ENCODE measurements at places on chromosomes 13 and 19.

- no peak for DNase-seq
Observed at GRCh38 chr19:48673436-48674100, 751 bp upstream of the NTN5 start.

- no peak for DNase-seq
Observed at GRCh38 chr13:32947411-32948276, 68.6 kb upstream of the KL start.

- DNase-seq, result no peak
Observed at GRCh38 chr19:47691090-47691489, 22.1 kb upstream of the EHD2 start.

DNA sequence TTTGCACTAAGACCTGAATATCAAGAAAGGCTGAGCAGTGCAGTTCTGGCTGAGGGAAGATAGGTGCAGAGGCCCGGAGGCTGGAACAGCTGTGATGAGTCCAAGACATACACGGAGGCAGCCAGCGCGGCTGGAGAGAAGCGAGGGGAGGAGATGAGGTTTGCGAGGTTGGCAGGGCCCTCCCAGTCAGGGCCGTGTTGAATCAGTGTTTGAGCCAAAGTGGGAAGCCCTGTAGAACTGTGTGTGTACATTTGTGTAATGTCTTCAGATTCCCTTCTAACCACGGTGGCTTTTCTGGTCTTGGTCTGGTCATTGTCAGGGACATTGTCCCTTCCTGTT lies 34.9 kb downstream of the PAK4 start:
- DNase-seq, result no peak

DNA sequence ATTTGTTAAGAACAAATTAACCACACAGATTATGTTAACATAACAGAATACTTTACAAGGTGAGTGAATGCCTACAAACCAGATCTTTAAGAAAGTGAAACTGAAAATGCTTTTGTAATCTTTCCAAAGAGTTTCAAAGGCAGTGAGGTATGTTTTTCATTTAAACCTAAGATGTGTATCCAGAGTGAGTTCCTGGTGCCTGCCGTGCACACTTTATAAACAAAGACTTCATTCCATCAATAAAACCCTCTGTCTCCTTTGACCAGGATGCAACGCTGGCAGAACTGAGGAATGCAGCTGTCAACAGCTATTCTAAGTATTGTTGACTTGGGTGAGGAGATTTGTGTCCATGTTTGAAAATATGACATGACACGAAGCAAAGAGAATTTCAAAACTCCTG lies 344.6 kb downstream of the DNAJC15 start:
- no peak for DNase-seq

- DNase-seq, result no peak
Observed at GRCh38 chr13:34019870-34020269, 201.9 kb downstream of the RFC3 start.

GRCh38 chr13:76886292-76887075 lies at the start of gene KCTD12:
KCTD12 (minus strand) TSS chr13:76886405; CDS start chr13:76886148, 257 bp downstream.
- DNase-seq, result peak; percentile 97

- DNase-seq, result no peak
Observed at GRCh38 chr13:23458989-23459388, 25.5 kb upstream of the SACS start.

- DNase-seq, result no peak
Observed at GRCh38 chr19:31497709-31498108, 148.5 kb upstream of the TSHZ3 start.

GRCh38 chr13:111948281-111948680 lies 118.7 kb upstream of the SOX1 start:
- no peak for DNase-seq

GRCh38 chr13:59979589-59979988 lies 184.1 kb downstream of the DIAPH3 start:
- DNase-seq, result no peak

GRCh38 chr13:95642028-95642621 lies 2.4 kb downstream of the DZIP1 start:
- peak; percentile 26 for DNase-seq

GRCh38 chr13:49082653-49083536 lies 107.2 kb downstream of the FNDC3A start:
- DNase-seq, result no peak

- DNase-seq, result no peak
Observed at GRCh38 chr13:101493541-101493940, 41.1 kb downstream of the ITGBL1 start.

GRCh38 chr13:99986741-99987140 lies 5.2 kb downstream of the ZIC2 start:
- DNase-seq, result no peak

DNA sequence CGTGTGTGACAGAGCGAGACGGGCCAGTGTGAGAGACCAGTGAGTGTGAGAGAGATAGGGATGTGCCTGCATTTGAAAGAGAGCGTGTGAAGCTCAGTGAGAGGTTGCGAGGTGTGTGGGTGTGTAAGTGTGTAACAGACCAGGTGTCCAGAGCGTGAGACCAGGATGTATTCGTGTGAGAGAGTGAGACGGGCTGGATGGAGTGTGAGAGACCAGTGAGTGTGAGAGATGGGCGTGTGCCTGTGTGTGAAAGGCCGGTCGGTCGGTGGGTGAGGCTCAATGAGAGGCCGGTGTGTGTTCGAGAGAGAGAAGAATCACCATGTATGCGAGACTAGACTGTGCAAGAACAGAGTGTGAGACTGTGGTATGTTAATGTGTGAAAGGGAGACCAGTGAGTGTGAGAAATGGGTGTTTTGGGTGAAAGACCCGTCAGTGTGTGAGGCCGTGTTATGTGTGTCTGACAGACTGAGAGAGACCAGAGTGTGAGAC lies 679 bp downstream of the ZNF471 start:
- no peak for DNase-seq

DNA sequence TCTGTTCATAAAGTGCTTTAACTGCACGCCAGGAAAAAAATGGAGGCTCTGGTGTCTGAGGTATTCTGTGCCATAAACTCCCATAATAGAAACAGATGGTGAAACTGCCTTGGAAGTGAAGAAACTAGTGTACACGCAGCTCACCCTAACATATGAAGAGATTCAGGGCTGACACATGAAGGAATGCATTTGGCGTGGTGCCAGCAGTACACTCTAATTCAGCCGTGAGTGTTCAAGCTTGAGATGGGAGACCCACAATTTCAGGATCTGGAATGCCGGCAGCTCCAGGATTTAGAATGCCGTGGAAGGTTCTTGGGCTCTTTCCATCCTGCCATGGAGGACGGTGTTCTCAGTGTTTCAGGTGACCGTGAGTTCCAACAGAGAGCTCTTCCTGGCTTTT lies 478.4 kb downstream of the TSHZ3 start:
- DNase-seq, result no peak

DNA sequence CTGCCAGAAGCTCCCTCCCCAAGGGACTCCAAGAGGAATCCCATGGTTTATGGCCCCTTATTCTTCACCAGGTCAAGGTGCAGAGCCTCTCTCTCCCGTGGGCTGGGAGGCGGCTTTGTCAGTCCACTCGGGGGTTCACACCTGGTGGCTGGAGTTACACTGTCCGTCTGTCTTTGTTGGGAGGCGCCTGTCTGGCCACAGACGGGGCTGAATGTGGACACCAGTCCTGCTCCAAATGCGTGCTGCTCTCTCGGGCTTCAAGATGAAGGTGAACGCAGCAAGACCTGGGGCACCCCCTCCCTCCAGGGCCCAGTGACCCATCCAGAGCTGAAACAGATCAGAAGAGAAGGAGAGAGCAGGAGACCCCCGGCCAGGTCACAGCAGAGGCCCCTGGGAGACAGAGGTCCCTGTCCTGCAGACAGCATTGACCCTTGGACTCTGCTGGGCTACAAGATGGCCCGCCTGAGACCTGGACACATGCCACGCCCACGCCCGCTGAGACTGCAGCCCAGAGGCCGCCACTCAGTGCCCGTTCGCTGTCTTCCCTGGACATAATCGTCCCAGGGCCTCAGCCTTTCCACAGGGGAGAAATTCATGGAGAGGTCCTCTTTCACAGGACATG lies 29.9 kb upstream of the TUBGCP3 start:
- DNase-seq, result no peak

- DNase-seq, result no peak
Observed at GRCh38 chr19:38402623-38402966, 298 bp upstream of the FAM98C start.

- DNase-seq, result peak; percentile 80
Observed at GRCh38 chr19:35549174-35549788, 3.9 kb downstream of the TMEM147 start.

GRCh38 chr19:21519488-21519887 lies 14.1 kb downstream of the ZNF429 start:
- no peak for DNase-seq

- peak; percentile 29 for DNase-seq
Observed at GRCh38 chr13:50080203-50080910, 65.1 kb downstream of the KCNRG start.

- DNase-seq, result peak; percentile 57
Observed at GRCh38 chr19:48292798-48293197, 22.9 kb downstream of the ZNF114 start.

DNA sequence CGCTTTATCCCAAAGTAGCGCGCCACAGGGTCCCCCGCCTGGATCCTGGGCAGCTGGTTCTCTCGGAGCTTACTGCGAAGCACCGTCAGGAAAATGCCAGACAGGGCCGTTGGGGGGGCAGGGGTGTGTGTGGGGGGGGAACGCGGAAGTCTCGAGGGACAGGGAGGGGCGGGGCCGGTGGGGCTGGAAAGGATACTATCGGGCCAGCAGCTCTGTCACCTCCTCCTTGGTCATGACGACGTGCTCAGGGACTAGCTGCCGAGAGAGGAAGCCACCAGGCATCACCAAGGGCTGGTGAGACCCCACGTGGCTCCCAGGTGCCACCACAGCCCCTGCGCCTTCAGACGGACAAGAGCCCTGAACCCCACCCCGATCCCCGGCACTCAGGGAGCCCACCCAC lies 5.3 kb downstream of the POLR2E start:
- DNase-seq, result no peak

- no peak for DNase-seq
Observed at GRCh38 chr19:39030854-39031367, 1.4 kb downstream of the FBXO27 start.

- no peak for DNase-seq
Observed at GRCh38 chr19:50994129-50994528, 7.3 kb downstream of the KLK8 start.

- DNase-seq, result no peak
Observed at GRCh38 chr19:57620673-57621348, 6.8 kb downstream of the ZNF134 start.

GRCh38 chr19:7730286-7731217 lies 1.4 kb downstream of the CLEC4G start:
- no peak for DNase-seq

GRCh38 chr13:36344886-36345437 lies 1.2 kb downstream of the SPART start:
- DNase-seq, result peak; percentile 16

DNA sequence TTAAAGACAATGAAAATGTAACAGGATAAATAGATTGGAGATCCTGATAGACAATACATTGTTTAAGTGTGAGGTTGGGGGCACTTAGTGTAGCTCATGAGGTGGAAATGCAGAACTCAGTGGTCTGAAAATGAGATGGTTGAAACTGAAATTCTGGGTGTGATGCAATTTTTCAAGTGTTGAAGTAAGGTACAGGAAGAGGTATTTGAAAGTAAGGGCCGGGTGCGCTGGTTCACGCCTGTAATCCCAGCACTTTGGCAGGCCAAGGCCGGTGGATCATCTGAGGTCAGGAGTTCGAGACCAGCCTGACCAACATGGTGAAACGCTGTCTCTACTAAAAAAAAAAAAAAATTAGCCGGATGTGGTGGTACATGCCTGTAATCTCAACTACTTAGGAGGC lies 113.0 kb downstream of the UFM1 start:
- DNase-seq, result no peak

GRCh38 chr19:31317093-31317492 lies 32.1 kb downstream of the TSHZ3 start:
- no peak for DNase-seq

DNA sequence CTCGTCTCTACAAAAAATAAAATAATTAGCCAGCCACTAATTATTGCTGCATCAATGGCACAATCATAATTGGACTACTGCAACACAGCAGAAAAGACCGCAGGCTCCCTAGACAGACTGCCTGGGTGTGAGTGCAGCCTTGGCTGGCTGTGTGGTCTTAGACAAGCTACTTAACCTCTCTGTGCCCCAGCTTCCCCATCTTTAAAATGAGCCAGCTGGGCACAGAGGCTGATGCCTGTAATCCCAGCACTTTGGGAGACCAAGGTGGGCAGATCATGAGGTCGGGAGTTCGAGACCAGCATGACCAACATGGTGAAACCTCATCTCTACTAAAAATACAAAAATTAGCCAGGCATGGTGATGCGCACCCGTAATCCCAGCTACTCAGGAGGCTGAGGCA lies 19.0 kb downstream of the TEX101 start:
- DNase-seq, result no peak

- no peak for DNase-seq
Observed at GRCh38 chr13:62510906-62511655, 1095.4 kb upstream of the PCDH20 start.

GRCh38 chr13:24893863-24894262 lies 129.9 kb downstream of the RNF17 start:
- DNase-seq, result no peak

DNA sequence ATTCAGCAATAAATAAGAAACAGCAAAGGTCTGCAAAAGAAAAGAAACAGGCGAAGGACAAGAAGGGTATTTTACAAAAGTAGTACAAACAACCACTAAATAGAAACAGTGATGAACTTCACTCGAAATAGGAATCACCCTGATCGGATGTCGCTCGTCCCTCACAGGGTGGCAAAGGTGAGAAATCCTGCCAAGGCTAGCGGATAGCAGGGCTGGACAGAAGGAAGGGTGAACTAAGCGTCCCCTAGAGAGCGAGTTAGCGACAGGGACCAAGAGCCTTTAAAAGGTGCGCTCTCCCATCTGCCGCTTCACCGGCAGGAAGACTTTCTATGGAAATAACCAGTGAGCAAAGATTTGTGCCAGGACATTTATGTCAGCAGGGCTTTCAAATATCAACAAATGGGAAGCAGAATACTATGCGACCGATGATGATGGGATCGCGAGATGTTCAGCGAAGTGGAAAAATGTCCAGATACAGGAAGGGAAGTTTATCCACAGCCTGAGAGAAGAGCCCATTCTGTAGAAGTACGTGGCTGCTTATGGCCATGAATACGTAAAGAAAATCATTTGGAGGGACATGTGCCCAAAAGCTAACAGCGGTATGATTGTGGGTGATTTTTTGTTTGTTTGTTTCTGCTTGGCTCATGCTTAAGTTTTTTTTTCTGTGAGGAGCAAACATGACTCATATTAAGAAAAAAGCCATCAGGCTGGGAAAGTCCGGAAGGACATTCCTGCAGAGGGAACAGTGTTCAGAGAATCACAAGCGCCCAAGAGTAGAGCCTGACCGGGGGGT lies 18.9 kb downstream of the ELAVL1 start:
- DNase-seq, result no peak
